Brain pericyte (primary cell): ENCODE measurements at places on chromosomes 1 and 21.

DNA sequence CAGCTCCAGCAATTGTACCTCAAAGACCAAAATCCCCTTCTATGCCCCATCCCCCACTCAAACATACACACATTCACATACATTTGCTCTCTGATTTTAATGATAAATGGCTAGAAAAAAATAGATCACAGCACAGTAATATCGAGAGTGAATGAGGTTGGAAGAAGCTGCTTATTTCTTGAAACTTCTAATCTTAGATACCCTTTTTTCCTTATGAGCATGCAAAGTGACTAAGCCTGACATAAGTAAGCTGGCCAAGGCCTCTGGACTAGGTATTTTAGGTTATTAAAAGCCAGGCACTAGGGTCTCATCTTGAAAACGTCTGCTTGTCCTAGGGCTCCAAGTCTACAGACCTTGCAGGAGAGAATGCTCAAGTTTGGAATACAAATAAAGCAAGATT is 133.6 kb downstream of the TGFBR3 start:
- no peak for DNase-seq

DNA sequence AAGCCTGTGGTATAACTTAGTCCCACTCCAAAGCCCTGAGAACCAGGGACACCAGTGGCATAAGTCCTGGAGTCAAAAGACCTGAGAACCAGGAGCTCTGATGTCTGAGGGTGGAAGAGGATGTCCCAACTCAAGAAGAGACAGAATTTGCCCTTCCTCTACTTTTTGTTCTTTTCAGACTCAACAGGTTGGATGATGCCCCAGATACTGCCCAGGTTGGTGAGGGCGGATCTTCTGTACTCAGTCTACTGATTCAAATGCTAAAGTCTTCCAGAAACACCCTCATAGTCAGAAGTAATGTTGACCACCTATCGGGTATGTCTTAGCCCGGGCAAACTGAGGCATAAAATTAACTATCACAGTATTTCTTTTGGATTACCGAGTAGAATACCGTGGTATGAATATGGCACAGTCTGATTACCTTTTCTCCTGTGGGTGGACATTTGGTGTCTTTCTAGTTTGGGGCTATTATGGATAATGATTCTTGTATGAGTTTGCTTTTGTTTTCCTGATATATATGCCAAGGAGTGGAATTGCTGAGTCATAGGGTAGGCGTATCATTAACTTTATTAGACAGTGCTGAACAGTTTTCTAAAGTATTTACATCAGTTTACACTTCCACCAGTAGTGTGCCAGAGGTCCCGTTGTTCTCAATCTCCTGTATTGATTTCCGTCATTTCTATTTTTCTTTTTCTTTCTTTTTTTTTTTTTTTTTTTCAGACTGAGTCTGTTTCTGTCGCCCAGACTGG is 3.2 kb upstream of the CHAF1B start:
- no peak for DNase-seq

DNA sequence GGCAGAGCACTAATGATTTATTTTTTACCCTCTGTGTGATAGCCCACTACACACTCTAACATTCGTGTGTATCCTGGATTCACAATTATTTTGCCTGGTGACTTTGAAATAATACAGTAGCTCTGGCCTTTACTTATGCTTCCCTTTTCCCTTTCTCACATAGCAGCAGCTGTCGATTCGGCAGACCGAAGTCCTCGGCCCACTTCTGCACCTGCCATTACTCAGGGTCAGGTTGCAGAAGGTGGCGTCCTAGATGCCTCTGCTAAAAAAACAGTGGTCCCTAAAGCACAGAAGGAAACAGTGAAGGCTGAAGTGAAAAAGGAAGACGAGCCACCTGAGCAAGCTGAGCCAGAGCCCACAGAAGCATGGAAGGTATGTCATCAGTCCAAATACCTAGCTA is 70.8 kb downstream of the TMEM200B start:
- DNase-seq: no peak

- no peak for DNase-seq
These were observed 4.7 kb downstream of the S100A2 start for GRCh38 chr1:153560771-153561465.

- DNase-seq: no peak
These were observed 89.8 kb downstream of the MRPL37 start for GRCh38 chr1:54289712-54290233.

DNA sequence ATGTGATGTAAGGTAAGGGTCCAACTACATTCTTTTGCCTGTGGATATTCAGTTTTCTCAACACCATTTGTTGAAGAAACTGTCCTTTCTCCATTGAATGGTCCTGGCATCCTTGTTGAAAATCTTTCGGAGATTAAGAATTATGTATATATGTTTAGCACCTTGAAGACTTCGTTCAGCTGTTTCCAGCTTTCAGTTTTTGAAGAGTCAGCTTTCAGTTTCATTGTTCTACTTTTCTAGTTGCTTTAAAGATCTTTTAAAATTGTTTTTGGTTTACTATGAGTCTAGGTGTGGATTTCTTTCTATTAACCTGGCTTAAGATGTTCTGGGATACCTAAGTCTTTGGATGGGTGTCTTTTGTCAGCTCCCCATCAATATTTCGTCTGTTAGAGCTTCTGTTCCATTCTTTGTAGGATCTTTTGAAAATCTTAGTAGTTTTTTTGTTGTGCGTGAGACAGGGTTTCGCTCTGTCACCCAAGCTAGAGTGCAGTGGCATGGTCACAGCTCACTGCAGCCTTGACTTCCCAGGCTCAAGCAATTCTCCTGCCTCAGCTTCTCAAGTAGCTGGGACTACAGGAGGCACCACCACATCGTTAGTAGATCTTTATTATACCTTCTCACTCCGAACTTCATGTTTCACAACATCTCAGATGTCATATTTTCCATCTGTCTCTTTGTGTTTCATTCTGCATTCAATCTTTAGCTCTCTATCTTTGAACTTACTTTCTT is 353.5 kb upstream of the B3GALT2 start:
- DNase-seq: no peak

DNA sequence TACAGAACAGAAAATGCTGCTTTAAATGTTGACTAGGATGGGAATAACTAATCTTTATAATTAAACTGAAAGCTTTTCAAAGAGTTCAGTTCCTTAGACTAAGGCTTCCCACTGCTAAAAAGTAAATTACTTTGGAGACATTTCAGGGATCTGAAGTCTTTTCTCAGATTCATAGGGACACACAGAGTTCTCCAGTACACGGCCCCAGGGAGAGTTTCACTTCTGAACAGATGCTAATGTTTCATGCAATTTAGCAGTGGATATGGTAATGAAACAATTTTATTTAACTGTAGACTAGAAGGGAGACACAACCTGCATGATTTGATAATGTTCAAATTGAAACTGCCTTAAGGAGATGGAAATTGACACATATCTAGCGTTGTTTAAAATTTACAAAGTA is 1282.6 kb downstream of the NCAM2 start:
- no peak for DNase-seq
